Liver (tissue), 10 donors: ENCODE measurements at places on chromosomes 6 and 20. TPM values are rescaled to one million over a fixed set of nuclear protein-coding genes. Genes with fewer than 3 reads are reported as not detected.

SLC32A1 gene
- total RNA-seq, result not detected

CBFA2T2 gene
- total RNA-seq, result 5.4 TPM

SRSF6 gene
- 33.8 TPM for total RNA-seq

FAM184A gene
- total RNA-seq, result 1.0 TPM

RRAGD gene
- 4.7 TPM for total RNA-seq

TMEM14C gene
- total RNA-seq, result 36.8 TPM

RIMS1 gene
- 0.09 TPM for total RNA-seq

MOG gene
- not detected for total RNA-seq

PDE7B gene
- 5.2 TPM for total RNA-seq

SLC17A1 gene
- 25.8 TPM for total RNA-seq

TMEM151B gene
- not detected for total RNA-seq

TMEM239 gene
- not detected for total RNA-seq

RBPJL gene
- not detected for total RNA-seq

GRCh38 chr6:72955666-72956065 lies 269.6 kb downstream of the KHDC1L start:
- H3K36me3 ChIP-seq, result no peaks in the 10 kb centered on the region
- H3K27ac ChIP-seq, result no peak overlapping the region
- DNase-seq, result no peak
- H3K4me1 ChIP-seq, result no peaks in the 10 kb centered on the region

GRCh38 chr6:158314737-158315136 lies 2.5 kb downstream of the TULP4 start:
- no peak overlapping the region for H3K4me3 ChIP-seq
- no peaks in the 10 kb centered on the region for H3K27me3 ChIP-seq
- H3K4me1 ChIP-seq, result no peaks in the 10 kb centered on the region
- H3K36me3 ChIP-seq, result no peaks in the 10 kb centered on the region
- no peak for DNase-seq
- H3K27ac ChIP-seq, result no peak overlapping the region

- H3K27me3 ChIP-seq, result no peaks in the 10 kb centered on the region
- H3K4me1 ChIP-seq, result peaks cover under 1% of the 10 kb centered on the region
- no peaks in the 10 kb centered on the region for H3K36me3 ChIP-seq
- no peak overlapping the region for H3K27ac ChIP-seq
- H3K4me3 ChIP-seq, result no peak overlapping the region
These were observed 17.1 kb downstream of the RANBP9 start for GRCh38 chr6:13694562-13694961.

DNA sequence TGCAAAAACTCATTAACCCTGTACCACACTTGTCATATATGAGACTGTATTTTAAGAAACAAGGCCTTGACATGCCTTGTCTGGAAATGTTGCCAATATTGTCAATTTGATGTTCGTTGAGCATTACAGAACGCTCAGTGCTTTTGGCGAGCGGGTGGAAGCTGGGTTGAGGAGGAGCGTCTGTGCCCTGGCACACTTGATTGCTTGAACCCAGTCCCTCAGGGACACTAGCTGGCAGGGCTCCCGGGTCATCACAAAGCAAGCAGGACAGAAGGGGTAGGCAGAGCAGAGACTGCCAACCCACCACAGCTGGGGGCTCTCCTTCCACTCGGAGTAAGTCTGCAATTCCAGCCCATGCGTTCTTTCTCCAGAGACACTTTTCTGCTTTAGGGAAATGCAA lies 286.3 kb downstream of the KHDC1L start:
- DNase-seq, result no peak
- H3K27ac ChIP-seq, result no peak overlapping the region
- H3K4me1 ChIP-seq, result no peaks in the 10 kb centered on the region
- H3K36me3 ChIP-seq, result no peaks in the 10 kb centered on the region
- no peaks in the 10 kb centered on the region for H3K27me3 ChIP-seq

GRCh38 chr20:34396408-34396807 lies 33.3 kb downstream of the ITCH start:
- H3K27ac ChIP-seq, result no peak overlapping the region
- peaks cover 9% of the 10 kb centered on the region for H3K36me3 ChIP-seq
- no peak for DNase-seq
- no peak overlapping the region for H3K4me3 ChIP-seq

DNA sequence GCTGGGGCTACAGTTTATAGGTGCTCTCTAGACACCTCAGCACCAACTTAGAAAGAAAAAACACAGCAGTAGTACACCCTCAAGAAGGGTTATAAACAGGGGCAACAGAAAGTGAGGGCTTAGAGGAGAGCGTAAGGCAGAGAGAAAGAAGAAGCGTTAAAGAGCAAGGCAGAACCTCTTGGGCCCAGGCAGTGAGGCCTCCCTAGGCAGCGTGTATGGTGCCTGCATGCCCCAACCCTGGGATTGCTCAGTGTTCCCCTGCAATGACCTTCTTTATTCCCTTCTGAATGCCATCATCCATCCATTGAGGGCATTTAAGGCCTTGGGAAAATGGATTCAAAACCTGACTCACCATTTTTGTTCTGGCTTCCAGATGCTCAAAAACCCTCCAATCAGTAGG lies 130.0 kb upstream of the ARG1 start:
- no peak for DNase-seq

DNA sequence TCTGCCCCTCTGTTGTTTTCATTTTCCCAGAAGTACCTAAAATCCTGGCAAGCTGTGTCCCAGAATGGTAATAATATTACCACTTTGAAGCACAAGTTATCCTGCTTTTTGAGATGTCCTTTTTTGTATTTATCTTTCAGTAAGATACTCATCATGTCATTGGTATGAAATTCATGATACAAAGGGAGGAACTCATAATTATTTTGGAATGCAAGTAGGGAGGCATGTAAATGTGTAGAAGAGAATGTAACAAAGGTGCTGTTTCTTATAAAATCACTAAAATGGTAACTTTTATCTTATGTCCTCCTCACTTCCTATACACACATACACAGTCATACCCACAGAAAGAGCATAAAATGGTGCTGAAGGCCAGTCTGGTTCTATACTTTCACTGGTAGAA lies 109.9 kb downstream of the CD2AP start:
- H3K4me1 ChIP-seq, result no peaks in the 10 kb centered on the region
- no peaks in the 10 kb centered on the region for H3K27me3 ChIP-seq
- no peak for DNase-seq
- H3K27ac ChIP-seq, result no peak overlapping the region

- H3K27ac ChIP-seq, result no peak overlapping the region
- no peaks in the 10 kb centered on the region for H3K4me1 ChIP-seq
- H3K27me3 ChIP-seq, result no peaks in the 10 kb centered on the region
- H3K4me3 ChIP-seq, result no peak overlapping the region
- no peaks in the 10 kb centered on the region for H3K36me3 ChIP-seq
These were observed 203.7 kb downstream of the SYNDIG1 start for GRCh38 chr20:24672886-24673677.

- H3K4me1 ChIP-seq, result no peaks in the 10 kb centered on the region
- H3K27ac ChIP-seq, result no peak overlapping the region
- H3K4me3 ChIP-seq, result no peak overlapping the region
- no peaks in the 10 kb centered on the region for H3K27me3 ChIP-seq
These were observed 610 bp downstream of the PSORS1C1 start for GRCh38 chr6:31114970-31115849.

GRCh38 chr6:132204591-132204990 lies 196.7 kb downstream of the MOXD1 start:
- H3K36me3 ChIP-seq, result no peaks in the 10 kb centered on the region
- no peaks in the 10 kb centered on the region for H3K27me3 ChIP-seq
- H3K27ac ChIP-seq, result no peak overlapping the region
- H3K4me3 ChIP-seq, result no peak overlapping the region

DNA sequence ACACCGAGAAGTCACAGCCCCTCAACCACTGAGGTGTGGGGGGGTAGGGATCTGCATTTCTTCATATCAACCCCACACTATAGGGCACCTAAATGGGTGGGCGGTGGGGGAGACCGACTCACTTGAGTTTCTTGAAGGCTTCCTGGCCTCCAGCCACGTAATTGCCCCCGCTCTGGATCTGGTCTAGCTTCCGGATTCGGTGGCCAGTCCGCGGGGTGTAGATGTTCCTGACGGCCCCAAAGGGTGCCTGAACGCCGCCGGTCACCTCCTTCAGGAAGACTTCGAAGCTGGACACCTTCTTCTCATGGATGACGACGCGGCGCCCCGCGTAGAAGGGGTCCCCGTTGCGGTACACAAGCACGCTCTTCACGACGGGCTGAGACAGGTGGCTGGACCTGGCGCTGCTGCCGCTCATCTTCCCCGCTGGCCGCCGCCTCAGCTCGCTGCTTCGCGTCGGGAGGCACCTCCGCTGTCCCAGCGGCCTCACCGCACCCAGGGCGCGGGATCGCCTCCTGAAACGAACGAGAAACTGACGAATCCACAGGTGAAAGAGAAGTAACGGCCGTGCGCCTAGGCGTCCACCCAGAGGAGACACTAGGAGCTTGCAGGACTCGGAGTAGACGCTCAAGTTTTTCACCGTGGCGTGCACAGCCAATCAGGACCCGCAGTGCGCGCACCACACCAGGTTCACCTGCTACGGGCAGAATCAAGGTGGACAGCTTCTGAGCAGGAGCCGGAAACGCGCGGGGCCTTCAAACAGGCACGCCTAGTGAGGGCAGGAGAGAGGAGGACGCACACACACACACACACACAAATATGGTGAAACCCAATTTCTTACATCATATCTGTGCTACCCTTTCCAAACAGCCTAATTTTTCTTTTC lies at the start of gene DCDC2:
TSS of gene DCDC2 (minus strand) at position 724 of the 883 bp plus-strand sequence. CDS start at position 415, 309 bp downstream.
- peaks cover 18% of the 10 kb centered on the region for H3K4me1 ChIP-seq
- H3K36me3 ChIP-seq, result no peaks in the 10 kb centered on the region
- DNase-seq, result peak; percentile 63
- H3K27ac ChIP-seq, result no peak within 1 kb of the TSS

DNA sequence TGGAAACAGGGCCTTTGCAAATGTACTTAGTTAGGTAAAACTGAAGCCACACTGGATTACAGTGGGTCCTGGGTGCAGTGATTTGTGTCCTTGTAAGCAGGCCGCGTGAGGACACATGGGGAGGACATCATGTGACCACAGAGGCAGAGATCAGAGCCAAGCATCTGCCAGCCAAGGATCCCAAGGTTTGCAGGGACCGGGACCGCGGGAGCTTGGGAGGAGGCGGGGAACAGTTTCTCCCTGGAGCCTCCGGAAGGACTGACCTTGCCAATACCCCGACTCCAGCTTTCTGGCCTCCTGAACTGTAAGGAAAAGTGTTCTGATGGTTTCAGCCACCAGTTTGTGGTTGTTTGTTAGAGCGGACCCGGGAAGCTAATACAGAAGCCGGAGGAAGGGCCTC lies 500.9 kb downstream of the PREX1 start:
- no peaks in the 10 kb centered on the region for H3K36me3 ChIP-seq
- peaks cover 2% of the 10 kb centered on the region for H3K27me3 ChIP-seq
- H3K4me3 ChIP-seq, result no peak overlapping the region
- no peak overlapping the region for H3K27ac ChIP-seq
- H3K4me1 ChIP-seq, result no peaks in the 10 kb centered on the region
- DNase-seq, result no peak

- H3K27me3 ChIP-seq, result peaks cover 3% of the 10 kb centered on the region
- no peak for DNase-seq
These were observed 14.2 kb downstream of the FAM83B start for GRCh38 chr6:54860739-54861138.

- H3K27me3 ChIP-seq, result peaks cover 3% of the 10 kb centered on the region
- no peaks in the 10 kb centered on the region for H3K4me1 ChIP-seq
- no peak overlapping the region for H3K27ac ChIP-seq
- H3K36me3 ChIP-seq, result no peaks in the 10 kb centered on the region
These were observed 203.0 kb upstream of the TBX18 start for GRCh38 chr6:84967389-84967788.

GRCh38 chr20:63702036-63702665 lies 5.6 kb downstream of the ARFRP1 start:
- DNase-seq, result no peak
- no peak overlapping the region for H3K27ac ChIP-seq
- no peaks in the 10 kb centered on the region for H3K36me3 ChIP-seq
- H3K27me3 ChIP-seq, result no peaks in the 10 kb centered on the region
- H3K4me1 ChIP-seq, result peaks cover 12% of the 10 kb centered on the region

DNA sequence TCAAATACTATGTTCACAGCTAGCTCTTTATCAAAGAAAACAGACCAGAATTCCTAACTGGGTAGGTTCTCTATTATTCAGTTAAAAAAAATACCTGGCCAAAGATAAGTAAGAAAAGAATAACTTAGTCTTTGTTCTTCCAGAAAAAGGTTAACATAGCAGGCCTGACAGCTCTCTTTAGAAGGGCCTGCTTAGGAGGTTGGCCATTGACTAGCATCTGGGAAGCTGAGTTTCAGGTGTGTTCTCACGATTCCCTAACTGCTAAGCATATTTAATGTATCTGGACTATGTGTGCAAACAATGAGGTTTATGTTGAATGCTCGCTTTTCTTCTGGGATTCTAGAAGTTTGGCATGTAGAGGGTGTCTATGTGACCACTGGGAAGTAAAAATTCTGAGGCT lies 618.9 kb downstream of the HACE1 start:
- H3K27me3 ChIP-seq, result no peaks in the 10 kb centered on the region
- H3K36me3 ChIP-seq, result no peaks in the 10 kb centered on the region
- H3K27ac ChIP-seq, result no peak overlapping the region
- no peaks in the 10 kb centered on the region for H3K4me1 ChIP-seq

GRCh38 chr6:112636650-112637262 lies 289.6 kb downstream of the RFPL4B start:
- no peak overlapping the region for H3K4me3 ChIP-seq
- no peaks in the 10 kb centered on the region for H3K27me3 ChIP-seq
- DNase-seq, result no peak
- H3K27ac ChIP-seq, result no peak overlapping the region
